Stimulated activated CD8-positive, alpha-beta memory T cell treated with anti-CD3 and anti-CD28 coated beads, Interleukin-4, amount 100 ng/mL, for 48 hours (primary cell): ENCODE measurements at places on chromosomes 13 and 19.
A peak's percentile ranks its signal among the peaks of the same experiment; 100 is the strongest.

DNA sequence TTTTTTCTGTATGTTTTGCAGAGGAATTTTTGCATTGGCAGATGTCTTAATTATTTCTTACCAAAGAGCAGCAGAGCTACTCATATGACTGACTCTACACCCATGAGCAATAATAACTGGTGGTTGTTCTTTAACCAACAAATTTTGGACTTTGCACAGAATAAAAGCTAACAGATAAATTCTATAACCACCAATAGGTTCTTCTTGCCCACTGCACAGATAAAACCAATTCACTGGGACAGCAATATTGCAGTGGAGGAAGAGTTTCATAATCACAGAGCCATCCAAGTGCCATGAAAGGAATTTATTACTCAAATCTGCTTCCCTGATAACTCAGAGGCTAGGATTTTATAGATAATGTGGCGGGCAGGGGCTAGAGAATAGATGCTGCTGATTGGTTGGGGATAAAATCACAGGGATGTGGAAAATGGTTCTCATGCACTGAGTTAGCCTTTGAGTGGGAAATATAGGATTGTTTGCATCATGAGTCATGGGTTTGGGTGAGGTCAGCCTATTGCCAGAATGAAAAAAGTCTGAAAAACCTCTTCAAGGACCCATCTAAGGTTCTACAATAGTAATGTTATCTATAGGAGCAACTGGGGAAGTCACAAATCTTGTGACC lies 104.3 kb upstream of the PCDH17 start:
- DNase-seq = no peak

DNA sequence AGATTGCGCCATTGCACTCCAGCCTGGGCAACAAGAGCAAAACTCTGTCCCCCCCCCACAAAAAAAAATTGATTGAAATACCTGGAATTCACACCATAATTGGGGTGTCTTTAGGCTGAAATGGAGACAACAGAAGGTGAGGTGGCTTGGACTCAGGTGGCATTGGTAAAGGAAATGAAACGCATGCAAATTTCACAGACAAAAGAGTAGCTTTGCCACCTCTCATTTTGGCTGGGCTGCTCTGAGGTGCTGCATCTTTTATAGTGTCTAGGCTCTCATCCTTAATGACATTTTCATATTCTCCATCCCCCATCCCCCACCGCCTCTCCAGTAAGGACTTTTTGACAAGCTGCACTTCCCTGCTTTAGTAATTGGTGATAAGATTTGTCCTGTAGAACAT lies 6.9 kb downstream of the UBE2L5 start:
- no peak for DNase-seq

- DNase-seq = peak; percentile 76
These were observed 9.1 kb downstream of the SPACA6 start for GRCh38 chr19:51702103-51702824.

DNA sequence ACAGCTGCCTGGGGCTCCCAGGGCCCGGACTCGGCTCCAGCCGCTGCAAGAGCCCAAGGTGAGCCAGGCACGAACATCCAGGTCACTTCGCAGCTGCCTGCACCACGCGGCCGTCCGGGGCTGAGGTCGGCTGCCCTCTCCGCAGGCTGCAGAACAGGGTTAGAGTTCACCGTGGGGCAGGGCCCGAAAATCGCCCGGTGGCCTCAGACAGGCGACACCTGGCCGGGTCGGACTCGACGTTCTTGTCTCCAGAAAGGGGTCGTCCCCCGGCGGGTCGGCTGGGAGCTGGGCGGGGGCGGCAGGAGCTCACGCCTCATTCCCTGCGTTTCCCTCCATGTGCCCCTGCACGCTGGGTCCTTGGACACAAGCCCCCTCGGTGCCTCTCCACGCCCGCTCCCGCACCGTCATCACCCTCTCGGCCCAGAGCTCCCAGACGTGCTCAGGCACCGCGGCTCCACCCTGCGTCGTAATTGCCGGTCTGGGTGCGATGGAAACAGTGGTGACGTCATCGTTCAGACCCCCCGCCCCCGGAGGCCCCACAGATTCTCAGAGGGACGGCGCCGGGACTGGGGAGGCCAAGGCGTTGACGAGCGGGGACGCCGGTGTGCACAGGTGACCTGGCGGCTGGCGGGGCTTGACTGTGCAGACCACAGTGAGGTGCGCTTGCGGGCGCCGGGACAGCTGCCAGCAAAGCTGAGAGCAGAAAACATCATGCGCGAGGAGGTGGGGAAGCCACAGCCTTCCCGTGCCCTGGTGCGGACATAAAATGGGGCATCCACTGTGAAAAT lies 4.0 kb upstream of the GRIN3B start:
- DNase-seq = peak; percentile 76

DNA sequence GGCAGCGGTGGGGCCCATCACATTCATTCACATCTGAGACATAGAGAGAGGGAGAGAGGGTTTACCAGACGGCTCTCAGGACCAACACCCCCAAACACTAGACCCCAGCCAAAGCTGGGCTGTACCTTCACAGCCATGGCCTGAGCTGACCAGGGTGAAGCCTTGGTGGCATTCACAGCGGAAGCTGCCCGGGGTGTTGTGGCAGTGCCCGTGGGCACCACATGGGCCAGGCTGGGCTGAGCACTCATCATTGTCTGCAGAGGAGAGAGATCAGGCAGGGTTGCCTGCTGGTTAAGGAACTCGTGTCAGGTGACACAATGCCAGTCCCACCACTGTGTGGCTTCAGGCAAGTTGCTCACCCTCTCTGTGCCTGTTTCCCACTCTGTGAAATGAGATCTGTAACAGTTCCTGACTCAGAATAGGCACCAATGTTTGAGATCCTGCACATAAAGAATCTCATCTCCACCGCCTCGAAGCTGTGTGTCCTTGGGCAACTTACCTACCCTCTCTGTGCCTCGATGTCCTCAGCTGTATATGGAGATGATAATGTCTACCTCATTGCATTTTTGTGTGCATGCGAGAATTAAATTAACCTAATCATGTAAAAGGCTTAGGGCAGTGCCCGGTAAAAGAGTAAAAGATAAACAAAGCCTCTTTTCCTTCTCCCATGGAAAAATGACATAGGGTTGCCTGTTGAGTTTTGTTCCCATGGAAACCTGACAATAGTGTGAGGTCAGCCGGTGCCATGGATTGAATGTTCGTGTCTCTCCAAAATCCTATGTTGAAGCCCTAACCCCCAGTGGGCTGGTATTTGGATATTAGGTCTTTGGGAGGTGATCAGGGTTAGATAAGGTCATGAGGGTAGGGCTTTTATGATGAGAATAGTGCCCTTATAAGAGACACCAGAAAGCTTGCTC lies 22.9 kb downstream of the CCL25 start:
- DNase-seq = no peak

- DNase-seq = no peak
These were observed 5.9 kb upstream of the DIRAS1 start for GRCh38 chr19:2726904-2727639.

DNA sequence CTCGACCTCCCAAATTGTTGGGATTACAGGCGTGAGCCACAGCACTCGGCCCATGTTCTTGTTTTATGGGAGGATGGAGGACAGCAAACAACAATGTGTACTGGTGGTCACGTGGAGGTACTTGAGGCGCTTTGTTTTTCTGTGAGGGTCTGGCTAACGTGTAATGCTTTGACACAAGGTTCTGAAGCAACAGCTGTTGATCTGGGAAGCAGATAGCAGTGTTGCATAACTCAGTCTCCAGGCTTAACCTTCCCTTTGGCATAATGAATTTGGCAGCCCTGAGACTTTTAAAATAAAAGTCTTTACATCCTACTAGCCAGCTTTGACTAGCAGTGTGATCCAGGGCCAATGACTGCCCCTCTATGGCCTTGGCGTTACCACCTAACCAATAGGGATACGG lies 6.9 kb upstream of the ZNF580 start:
- no peak for DNase-seq

- DNase-seq = no peak
These were observed 115.0 kb upstream of the CLDN10 start for GRCh38 chr13:95437561-95437960.

DNA sequence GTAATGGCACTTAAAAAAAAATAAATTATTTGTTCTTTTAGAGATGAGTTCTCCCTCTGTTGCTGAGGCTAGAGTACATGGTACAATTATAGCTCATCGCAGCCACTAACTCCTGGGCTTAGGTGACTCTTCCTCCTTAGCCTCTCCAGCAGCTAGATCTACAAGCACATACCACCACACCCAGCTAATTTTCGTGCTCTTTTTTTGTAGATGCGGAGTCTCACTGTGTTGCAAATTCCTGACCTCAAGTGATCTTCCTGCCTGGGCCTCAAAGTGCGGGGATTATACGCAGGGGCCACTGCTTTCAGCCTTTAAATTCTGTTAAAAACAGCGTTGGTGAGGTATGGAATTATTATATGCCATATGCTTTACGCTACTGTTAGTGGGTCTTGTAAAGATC lies 2034.0 kb downstream of the OLFM4 start:
- no peak for DNase-seq

- no peak for DNase-seq
These were observed 2.8 kb upstream of the ARL11 start for GRCh38 chr13:49625392-49626079.

DNA sequence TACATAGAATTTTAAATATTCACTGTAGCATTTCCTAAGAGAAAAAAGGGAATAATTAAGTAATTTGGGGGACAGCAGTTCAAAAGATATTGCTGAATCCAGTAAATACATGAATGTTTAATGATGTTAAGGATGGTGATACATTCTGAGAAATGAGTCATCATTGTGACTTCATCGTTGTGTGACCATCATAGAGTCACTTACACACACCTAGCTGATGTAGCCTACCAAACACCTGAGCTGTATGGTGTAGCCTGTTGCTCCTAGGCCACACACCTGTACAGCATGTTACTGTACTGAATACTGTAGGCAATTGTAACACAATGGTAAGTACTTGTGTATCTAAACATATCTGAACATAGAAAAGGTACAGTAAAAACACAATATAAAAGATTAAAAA lies 34.8 kb downstream of the ATP7B start:
- no peak for DNase-seq
